ENCODE measurements at places on chromosomes 6 and 20. TPM values are rescaled to one million over a fixed set of nuclear protein-coding genes. Genes with fewer than 3 reads are reported as not detected.

- no peak for DNase-seq
Measured at GRCh38 chr6:127341471-127342202, 1.8 kb downstream of the ECHDC1 start.

- DNase-seq, result no peak
Measured at GRCh38 chr20:35151736-35152135, 4.6 kb upstream of the EDEM2 start.

GRCh38 chr6:153150371-153150751, 19.3 kb upstream of the RGS17 start:
- DNase-seq, result no peak

Gene RUNX2
- 2.8 TPM for total RNA-seq

- DNase-seq, result peak; percentile 33
Measured at GRCh38 chr20:1651268-1652058, 6.1 kb downstream of the SIRPG start.

- no peak for DNase-seq
Measured at GRCh38 chr6:139863346-139863745, 488.9 kb upstream of the CITED2 start.

DNA sequence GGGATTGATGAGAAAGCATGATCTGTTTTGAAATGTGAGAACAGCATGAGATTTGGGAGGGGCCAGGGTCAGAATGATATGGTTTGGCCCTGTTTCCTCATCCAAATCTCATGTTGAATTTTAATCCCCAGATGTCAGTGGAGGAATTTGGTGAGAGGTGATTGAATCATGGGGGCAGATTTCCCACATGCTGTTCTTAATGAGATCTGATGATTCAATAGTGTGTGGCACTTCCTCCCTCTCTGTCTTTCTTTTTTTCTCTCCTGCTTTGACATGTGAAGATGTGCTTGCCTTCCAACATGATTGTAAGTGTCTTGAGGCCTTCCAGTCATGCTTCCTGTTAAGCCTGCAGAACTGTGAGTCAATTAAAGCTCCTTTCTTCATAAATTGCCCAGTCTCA, 1060.3 kb upstream of the CITED2 start:
- DNase-seq, result no peak

DNA sequence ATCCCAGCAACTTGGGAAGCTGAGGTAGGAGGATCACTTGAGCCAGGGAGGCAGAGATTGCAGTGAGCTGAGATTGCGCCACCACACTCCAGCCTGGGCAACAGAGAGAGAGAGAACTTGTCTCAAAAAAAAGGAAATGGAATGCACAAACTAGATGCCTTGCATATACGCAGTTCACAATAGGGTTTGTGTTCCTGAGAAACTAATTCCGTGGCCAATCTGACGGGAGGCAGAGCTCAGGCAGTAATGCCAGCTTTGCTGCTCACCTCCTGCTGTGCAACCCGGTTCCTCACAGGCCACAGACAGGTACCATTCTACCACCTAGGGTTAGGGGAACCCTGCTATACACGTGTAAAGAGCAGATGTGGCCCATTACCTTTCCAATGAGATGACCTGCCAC, 1.4 kb downstream of the CDK5RAP1 start:
- no peak for DNase-seq

GRCh38 chr6:117449549-117450439, 24.1 kb upstream of the ROS1 start:
- peak; percentile 64 for DNase-seq

- no peak for DNase-seq
Measured at GRCh38 chr6:6366803-6367202, 46.3 kb upstream of the F13A1 start.

Gene C20orf141
- total RNA-seq, result not detected

Gene PPIL6
- 15.1 TPM for total RNA-seq

- DNase-seq, result no peak
Measured at GRCh38 chr6:24051942-24052589, 73.9 kb upstream of the NRSN1 start.

GRCh38 chr6:168238159-168238909, 81.2 kb downstream of the DACT2 start:
- DNase-seq, result no peak

GRCh38 chr6:131476362-131476761, 96.7 kb upstream of the ARG1 start:
- no peak for DNase-seq

Gene RNASET2
- 59.6 TPM for total RNA-seq

DNA sequence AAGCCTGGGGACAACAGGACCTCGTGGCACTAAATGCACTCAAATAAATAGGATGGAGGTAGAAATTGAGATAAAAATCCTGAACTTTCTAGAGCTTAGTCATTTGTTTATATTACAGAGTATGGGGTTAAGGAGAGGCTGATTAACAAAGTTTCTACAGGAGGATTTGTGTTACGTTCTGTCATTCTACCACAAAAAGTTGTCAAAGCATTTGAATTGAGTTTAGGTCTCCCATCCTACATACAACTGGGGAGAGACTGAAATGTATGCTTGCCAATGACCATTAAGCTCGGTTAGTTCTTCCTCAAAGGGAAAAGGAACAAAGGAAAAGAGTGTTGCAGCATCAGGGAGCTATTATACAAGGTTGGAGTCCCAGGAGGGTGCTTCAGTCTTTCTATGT, 597.9 kb downstream of the COL12A1 start:
- no peak for DNase-seq

- DNase-seq, result no peak
Measured at GRCh38 chr20:17966432-17967310, 1.9 kb downstream of the SNX5 start.

GRCh38 chr6:134235937-134236751, 81.8 kb downstream of the SGK1 start:
- DNase-seq, result no peak

GRCh38 chr20:7038029-7038428, 270.5 kb downstream of the BMP2 start:
- no peak for DNase-seq

DNA sequence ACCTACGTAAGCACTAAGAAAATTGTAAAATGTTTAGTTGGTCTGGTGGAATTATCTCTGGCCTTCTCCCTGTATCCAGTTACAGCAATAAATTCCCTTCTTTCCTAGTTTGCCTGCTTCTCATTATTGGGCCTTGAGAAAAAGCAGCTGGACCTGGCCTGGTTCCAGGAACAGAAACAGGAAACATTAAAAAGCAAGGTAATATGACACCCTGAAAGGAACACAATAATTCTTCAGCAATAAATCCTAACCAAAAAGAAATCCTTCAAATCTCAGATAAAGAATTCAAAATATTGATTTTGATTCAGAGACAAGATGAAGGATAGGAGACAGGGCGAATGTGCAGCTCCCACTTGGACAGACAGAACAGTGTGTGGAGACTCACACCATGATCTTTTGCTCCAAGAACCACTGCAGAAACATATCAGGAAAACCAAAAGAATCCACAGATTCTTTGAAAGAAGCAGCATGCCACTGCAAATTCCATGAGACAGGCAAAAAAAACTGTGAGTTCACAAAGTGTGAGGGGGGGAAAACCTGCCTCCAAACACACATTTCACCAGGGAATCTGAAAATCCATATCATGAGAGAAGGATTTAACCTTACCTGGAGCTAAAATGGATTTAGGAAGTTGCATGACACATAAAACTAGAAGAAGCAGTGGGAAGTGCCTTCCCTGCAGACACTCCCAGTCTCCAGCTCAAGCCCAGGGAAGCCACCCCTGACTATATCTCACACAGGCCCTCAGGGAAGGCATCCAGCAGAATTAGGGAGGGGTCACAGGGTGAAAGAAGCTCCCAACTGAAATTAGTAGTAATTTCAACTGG, 28.9 kb downstream of the TREM1 start:
- DNase-seq, result peak; percentile 18

GRCh38 chr20:40160097-40160550, 528.9 kb downstream of the MAFB start:
- no peak for DNase-seq

DNA sequence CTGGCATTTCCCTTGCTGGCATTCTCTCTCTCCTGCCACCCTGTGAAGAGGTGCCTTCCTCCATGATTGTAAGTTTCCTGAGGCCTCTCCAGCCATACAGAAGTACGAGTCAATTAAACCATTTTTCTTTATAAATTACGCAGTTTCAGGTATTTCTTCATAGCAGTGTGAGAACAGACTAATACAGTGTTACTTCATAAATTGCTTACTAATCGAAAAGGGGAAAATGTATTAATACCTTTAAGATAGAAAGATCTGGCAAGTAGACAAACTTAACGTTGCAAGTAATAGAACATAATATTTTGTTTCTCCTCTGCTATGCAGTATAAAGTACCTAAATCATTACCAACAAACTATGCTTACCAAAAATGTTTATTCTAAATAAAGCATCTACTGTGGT, 178.3 kb upstream of the LAMA2 start:
- DNase-seq, result no peak

Gene ABHD16B
- not detected for total RNA-seq

DNA sequence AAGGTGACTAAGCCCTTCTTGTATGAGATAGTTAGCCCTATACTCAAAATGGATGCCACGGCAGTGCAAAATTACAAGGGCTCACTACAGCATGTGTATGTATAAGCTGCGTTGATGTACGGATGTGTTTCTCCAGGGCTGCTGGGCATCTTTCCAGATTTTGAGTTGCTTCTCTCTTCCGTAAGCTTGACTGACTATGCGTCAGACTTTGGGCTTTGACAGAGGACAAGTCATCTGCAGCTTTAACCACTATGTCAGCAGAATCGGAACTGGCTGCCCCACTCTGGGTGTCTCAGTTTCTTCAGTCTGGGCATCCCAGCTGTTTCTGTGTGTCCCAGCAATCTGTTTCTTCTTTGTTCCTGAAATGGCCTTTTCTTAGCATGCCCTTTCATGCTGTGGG, 241.6 kb downstream of the BTBD3 start:
- DNase-seq, result no peak

GRCh38 chr6:35071347-35071994, 69.7 kb downstream of the TCP11 start:
- DNase-seq, result no peak

Gene TSPO2
- total RNA-seq, result 0.66 TPM

DNA sequence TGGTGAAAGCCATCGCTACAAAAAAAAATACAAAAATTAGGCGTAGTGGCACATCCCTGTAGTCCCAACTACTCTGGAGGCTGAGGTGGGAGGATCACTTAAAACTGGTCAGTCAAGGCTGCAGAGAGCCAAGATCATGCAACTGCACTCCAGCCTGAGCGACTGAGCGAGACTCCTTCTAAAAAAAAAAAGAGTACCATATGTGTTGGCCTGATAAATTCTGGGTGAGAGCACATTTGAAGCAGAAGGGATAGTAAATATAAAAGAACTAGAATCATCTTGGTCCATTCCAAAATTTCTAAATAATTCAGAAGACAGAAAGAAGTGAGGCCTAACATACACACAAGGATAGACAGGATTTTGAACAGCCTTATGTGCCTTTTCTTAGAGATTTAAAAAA, 2.2 kb downstream of the IBTK start:
- DNase-seq, result no peak

- DNase-seq, result peak; percentile 66
Measured at GRCh38 chr20:23435626-23436539, 3.6 kb upstream of the CSTL1 start.

DNA sequence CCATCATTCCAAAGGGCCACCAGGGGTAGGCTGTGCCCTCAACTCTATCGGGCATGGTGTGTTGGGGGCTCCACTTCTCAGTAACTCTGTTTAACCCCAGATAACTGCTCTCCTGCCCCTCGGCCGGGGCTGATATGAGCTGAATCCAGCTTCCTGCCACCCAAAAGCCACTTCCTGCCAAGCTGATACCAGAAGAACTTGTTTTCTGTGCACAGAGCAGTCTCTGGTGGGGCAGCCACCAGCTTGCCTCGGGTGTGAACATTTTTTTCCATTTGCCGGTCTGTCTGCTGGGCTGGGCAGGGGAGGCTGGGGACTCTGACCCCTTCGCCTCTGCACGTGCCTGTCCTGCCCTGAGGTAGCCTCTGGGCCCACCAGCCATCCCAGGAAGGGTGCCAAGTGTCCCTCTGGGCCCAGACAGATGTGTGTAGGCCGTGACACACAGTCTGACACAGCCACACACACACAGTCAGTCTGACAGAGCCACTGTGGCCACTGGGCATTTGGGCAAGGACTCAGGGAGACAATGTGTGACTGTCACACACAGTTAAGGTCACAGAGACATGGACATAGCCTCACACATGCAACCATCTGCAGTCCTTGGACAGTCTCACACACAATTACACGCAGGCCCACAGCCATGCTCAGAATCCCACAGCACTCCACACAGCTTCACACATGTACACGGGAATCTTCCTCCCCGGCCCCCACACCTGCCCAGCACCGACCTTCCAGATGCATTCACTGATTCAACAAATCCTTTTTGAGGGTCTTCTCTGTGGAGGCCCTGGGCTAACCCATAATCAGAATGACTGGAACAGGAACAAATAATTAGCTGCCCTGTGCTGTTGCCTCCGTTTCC, 45.1 kb downstream of the NOL4L start:
- no peak for DNase-seq

DNA sequence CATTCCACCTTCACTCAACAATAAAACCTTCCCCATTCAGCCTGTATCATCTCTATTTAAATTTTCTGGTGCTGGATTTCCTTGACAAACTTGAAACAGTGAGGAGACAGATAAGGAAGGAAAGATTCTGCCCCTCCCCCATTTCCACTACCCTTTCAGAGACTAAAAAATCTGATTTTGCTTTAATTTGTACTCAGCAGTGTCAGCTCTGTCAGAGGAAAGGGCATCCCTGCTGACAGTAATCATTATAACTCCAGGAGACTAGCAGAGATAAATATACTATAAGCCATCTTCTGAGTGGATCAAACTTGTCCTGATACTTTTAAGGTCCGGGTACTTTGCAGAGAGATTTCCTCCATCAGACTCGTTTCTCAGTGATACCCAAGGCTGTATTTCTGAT, 155.6 kb downstream of the SAMD5 start:
- no peak for DNase-seq

Gene TMEM200A
- 13.6 TPM for total RNA-seq

DNA sequence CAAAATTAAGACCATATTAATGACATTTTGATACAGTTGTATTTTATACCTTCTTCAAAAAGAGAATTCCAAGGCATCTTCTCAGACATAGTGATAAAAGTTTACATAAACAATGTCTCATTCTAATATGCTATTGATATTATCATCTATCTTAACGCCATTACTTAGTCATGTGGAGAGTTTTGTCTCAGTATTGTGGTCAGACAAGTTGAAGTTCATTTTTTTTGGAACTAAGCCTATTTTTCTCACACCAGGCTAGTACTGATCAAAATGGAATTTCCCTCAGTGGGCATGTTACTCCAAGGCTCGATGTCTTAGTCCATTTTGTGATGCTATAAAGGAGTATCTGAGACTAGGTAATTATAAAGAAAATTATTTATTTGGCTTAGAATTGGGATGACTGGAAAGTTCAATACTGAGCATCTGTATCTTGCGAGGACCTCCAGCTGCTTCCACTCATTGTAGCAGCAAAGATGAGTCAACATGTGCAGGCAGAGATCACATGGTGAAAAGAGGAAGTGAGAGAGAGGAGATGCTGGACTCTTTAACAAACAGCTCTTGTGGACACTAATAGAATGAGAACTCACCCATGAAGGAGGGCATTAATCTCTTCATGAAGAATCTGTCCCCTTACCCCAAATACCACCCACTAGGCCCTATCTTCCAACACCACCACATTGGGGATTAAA, 825.5 kb upstream of the MANEA start:
- DNase-seq, result no peak

- no peak for DNase-seq
Measured at GRCh38 chr20:13858439-13858838, 73.6 kb downstream of the NDUFAF5 start.

Gene ADGRF1
- total RNA-seq, result 0.06 TPM

All from spinal cord (tissue), 10 donors.